Hepatic stellate cell (primary cell): ENCODE measurements at places on chromosomes 1 and 21.
A peak's percentile ranks its signal among the peaks of the same experiment; 100 is the strongest.

DNA sequence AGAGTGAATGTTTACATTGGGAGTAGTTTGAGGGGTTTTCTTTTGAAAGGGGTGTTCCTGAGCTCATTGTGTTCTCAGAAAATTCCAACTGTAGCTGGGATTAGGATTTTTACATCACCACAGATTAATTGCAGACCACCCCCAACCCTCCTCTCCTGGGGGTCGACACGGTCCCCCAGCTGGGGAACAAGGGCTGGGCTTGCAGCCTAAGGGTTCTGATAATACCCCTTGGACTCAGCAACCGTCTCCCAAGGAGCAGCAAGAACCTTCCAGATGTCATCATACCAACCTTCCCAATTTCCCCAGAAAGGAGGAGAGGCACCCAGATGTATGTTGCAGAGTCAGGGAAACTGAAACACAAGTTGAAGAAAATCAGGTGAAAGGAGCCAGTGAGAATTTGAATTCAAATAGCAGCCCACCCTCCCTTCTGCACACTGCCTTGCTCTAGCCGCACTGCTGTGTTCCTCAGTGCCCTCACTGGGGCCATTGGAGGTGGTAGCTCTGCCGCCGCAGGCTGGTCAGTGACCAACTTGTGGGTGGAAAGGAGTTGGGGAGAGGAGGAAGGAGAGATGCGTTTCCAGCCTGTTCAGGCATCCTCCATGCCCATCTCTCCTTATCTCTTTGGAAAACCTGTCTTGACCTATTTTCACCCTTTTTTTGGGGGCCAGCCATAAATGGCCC, 14.7 kb upstream of the IGFN1 start:
- no peak for DNase-seq

DNA sequence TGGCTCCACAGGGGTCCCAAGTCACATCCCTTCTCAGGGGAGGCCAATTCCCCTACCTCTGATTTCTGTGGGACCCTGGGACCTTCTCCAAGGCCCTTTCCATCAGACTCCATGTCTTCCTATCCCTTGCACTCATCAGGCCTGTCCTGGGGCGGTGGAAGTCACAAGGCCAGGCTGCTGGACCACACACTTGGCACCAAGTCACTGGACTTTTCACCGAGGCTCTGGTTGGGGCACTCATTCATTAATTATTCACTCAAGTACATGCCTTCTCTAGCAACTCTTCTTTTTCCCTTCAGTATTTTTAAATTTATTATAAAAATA, 11.2 kb upstream of the FOXO6 start:
- DNase-seq: no peak

DNA sequence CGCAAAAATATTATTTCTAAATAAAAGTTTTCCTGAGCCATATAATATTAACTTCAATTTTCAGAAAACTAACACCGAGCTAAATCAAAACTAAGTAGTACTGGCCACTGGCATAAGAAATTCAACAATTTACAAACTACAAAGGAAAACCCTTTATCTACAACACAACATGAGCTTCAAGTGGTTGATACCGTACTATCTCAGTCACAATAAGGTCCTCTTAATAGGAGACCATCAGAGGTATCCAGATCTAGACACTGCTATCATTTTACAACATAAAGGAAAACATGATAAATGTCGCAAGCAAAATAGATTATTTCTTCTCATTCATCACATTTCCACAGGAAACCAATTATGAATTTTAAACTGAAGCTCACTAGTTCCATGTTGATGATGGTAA, 39.5 kb downstream of the GATAD2B start:
- no peak for DNase-seq

DNA sequence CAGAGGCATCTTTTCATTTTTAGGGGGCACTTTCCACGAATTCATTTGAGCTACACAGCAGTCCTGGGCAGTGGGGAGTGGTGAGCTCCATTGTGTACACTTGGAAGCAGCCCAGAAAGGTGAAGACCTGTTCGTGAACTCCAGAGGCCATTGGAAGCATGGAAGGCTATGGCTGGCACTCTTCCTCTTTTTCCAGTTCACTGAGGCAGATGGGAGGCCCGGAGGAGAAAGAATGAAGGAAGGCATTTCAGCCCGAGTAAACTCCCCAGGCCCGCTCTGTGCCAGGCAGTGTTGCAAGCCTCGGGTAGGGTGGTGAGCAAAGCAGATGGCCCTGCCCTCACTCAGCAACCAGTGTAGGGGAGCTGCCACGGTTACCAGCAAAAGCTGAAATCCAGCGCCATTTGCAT, 673 bp upstream of the DHCR24 start:
- DNase-seq: no peak

GRCh38 chr1:202133001-202133400, 10.3 kb downstream of the GPR37L1 start:
- no peak for DNase-seq

GRCh38 chr1:111990026-111990877, 784 bp upstream of the KCND3 start:
- peak; percentile 26 for DNase-seq

- no peak for DNase-seq
These were observed 91.9 kb upstream of the ERRFI1 start for GRCh38 chr1:8118031-8118451.

DNA sequence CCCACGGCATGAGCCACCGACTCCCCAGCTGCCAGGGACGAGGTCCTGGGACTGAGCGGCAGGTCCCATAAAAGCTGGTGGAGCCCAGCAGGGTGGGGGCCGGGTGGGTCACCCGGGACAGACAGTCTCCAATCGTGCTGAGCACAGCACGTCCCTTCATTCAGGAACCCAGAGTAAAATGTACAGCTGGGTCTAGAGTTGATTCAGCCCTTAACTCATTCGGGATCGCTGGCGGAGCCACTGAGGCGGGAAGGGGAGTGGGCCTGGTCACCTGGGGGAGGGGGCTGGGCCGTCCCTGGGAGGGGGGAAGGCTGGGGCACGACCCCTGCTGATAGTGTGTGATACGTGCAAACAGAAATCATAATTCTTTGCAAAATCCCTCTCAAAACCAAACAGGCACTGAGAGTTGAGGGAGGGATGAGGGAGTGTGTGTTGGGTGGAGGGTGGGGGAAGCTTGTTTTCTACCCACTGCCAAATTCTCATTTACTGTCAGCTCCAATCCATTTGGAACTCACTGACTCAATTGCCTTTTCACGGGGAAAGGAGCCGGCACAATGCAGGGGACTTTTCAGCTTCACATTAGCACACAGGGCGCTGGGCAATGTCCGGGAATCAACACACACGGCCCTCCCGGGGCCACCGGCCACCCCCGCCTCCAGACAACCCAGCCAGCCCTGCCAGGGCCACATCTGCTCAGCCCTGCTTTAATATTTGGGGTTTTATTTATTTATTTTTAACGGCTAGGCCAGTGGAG, 13.8 kb downstream of the CASZ1 start:
- DNase-seq: no peak

- no peak for DNase-seq
These were observed 71.4 kb downstream of the SLC44A5 start for GRCh38 chr1:75539230-75540116.

DNA sequence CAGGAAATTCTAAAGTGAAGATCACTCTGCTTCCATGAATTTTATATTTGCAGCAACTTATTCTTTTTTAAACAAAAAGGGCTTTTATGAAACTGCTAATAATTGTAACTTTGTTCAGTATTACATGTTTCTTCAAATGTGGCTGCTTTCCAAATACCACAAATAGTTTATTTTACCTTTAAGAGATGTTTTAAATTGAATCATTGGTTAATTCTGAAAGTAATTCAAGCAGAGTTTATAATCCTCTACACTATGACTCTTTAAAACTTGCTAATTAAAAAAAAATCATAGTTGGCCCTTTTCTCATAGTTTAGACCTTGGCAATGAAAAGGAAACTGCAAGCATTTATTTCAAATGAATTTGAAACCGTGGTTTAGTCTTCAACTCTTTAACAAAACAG, 59.6 kb downstream of the SDCCAG8 start:
- DNase-seq: no peak

GRCh38 chr1:196660852-196661251, 9.0 kb downstream of the CFH start:
- DNase-seq: peak; percentile 7

DNA sequence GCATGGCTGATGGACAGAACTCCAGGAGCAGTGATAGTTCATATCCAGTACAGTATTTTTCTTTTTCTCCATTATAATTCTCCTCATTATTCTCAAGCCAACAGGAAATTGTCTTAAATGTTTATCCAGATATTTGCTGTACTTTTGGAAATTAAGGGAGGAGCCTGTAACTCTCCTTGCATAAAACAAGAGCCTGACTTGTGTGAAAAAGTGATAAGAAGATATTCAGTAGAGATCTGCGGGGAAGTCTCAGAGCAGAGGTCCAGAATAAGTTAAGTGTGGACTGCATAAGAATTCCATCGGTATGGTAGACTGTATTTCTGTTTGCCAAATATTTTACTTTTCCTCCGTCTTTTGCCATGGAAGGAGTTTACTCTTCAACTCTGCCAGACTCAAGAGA, 70.2 kb downstream of the BACH1 start:
- DNase-seq: no peak

DNA sequence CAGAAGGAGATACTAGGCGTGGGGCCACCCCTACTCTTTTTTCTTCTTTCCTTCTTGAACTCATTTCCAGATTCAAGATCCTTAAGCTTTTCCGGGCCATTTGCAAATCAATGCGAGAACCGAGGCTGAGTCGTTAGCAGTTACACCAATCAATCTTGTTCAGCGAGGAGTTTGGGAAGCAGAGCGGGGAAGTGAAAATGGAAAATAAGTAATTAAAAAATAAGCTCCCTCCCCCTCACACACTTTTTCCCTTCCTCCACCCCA, 1.7 kb upstream of the NEGR1 start:
- DNase-seq: no peak

- peak; percentile 58 for DNase-seq
These were observed 6.9 kb upstream of the GPATCH4 start for GRCh38 chr1:156608036-156608674.

DNA sequence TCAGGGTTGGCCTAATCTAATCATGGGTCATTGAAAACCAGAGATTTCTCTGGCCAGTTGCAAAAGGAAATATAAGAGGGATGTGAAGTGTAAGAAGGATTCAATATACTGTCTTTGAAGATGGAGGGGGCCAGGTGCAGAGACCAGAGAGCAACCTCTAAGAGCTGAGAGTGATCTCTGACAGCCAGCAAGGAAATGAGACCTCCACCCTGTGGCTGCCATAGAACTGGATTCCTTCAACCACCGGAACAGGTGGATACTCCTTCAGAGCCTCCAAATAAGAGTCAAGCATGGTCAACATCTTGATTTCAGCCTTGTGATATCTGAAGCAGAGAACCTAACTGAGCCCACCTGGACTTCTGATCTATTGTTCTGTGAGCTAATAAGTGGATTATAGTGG, 128.4 kb downstream of the CYYR1 start:
- DNase-seq: no peak

- DNase-seq: no peak
These were observed 120.9 kb downstream of the HLX start for GRCh38 chr1:220999872-221000863.

GRCh38 chr21:45282283-45283034, 5.2 kb downstream of the POFUT2 start:
- no peak for DNase-seq

DNA sequence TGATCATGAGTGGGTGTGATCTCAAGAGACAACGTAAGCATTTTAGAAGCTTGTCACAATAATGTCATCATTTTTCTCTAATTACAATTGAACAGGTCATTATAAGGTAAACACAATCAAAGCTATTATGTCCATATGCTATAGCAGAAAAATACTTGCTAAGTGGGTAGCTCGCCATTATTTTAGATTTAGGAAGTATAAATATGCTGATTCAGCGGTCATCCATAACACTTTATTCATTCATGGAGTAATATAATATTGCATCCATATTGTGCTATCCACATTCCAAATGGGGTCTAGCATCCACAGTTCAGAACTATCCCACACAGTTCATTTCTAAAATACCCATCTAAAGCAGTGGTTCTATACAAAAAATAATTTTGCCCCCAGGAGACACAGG, 8.4 kb downstream of the KRTAP15-1 start:
- DNase-seq: no peak

DNA sequence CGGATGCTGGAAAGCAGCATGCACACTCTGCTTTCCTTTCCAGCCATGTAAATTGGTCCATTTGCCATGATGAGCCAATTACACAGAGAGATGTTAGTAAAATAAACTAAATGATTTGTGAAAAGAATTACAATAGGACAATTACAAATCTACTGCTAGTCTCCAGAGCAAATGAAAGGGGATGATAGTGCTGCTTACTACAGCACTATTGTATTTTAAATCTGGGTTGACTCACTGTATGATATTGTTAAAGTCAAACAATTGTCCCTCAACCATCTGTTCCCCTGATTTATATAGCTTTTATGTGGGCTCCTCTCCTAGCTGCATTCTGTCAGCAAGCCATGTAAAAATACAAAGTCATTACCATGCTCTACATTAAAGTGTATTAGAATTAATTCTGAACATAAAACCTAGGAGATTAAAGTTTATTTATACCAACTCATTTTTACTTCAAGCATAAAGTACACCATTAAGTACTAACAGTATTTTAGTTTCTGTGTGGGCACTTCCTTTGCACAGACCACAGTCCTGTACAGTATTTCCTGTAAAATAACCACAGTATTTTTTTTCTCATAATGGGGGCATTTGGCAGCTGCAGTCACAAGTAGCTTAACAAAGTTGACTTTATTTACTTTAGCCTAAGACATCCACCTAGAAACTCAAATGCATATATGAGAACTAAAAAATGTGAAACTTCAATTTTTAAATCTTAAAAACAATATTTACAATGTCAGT, 135.8 kb downstream of the VAV3 start:
- no peak for DNase-seq

DNA sequence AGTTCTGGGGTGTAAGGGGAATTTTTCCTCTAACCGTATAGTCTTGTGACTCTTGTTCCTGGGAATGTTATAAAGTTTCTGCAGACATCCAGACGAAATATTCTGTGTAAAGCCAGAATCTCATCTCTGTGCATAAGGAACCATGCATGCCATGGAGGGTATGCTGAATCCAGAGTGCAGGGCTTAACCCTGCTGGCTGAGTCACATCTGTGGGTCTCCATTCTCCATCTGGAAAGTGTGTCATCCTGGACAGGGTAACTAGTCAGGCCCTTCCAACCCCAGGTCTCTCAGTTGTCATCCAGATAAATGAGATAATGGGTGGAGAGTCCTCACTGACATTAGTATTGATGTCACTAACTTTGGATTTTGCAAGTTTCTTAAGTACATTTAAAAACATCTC, 48.8 kb downstream of the ATP5PO start:
- DNase-seq: peak; percentile 60

DNA sequence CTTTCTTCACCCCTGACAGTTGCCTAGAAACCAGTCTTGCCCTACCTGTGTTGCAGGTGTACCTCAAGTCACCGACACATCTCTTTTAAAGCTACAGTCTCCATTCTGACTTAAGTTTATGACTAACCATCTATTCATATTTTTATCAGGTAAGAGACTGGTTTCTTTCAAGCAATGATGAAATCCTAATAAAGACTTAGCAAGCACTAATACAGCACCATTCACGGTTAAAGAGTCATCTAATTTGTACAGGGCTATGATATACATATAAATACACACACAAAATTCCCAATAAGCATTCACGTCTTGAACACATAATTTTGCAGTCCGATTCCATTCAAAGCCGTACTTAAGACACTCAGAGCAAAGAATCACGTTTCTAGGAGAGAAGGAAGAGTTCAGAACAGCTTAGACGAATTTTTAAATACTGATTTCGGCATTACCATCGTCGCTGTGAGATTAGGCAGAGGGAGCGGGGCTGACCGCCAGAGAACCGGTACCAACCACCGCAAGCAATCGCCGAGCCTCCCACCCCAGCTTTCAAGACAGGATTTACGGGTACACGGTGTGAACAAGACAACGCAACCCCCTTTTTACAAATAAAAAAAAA, 943 bp downstream of the ERRFI1 start:
- DNase-seq: no peak

- DNase-seq: no peak
These were observed 131.7 kb downstream of the SYT2 start for GRCh38 chr1:202578565-202578964.
